ENCODE measurements at places on chromosomes 4 and X.
A peak's percentile ranks its signal among the peaks of the same experiment; 100 is the strongest.

DNA sequence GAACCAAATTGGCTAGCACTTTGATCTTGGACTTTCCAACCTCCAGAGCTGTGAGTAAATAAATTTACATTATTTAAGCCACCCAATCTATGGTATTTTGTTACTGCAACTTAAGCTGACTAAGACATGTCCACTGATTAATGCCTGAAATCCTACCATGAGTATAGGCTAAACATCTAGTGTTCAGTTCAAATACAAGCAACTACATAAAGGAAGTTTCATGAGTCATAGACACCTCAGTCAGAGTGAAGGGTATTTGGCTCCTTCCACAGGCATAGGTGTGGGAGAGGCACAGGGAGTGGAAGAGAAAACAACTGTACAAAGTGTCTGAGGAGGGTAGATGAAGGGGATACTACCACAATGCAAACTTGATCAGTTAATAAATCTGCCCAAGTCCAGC is 35.5 kb upstream of the PCDH19 start:
- no peak for DNase-seq

GRCh38 chr4:56414135-56414670 is 21.2 kb downstream of the PPAT start:
- no peak for DNase-seq

DNA sequence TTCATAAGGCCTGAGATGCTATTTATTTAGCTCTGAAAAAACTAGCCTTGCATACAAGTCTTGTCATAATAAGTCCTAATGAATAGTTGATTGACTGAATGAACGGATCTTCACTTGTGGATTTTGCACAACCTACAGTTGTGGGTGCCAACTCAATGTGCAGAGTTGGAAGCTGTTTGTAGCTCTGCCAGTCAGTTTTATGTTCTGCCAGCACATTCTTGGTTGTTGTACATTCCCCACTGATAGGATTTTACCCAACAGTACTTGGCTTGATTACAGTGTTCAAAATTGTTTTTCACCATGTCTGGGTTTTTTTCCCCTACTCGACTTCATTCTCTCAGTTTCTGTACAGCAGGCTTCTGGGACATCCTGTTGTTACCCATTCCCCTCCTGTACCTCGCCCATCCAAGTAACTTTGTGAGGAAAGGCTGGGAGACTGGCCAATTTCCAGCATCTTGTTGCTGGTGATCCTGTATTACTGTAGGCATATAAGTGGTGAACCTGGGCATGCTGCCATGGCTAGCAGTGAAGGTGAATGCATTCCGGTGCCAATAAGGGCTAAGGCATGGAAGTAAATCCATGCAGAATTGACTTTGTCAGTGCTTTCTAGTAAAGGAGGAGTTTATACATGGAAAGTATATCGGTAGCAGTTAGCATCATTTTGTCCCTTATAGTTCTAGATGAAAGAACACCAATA is 22.8 kb downstream of the IL1RAPL1 start:
- DNase-seq: no peak

GRCh38 chrX:3712870-3713224 is 602 bp downstream of the PRKX start:
- no peak for DNase-seq

GRCh38 chr4:81353861-81354260 is 117.8 kb downstream of the RASGEF1B start:
- no peak for DNase-seq

- no peak for DNase-seq
Measured at GRCh38 chr4:173073939-173074500, 94.6 kb upstream of the GALNT7 start.

GRCh38 chrX:131306601-131307000 is 17.5 kb upstream of the IGSF1 start:
- DNase-seq: no peak

DNA sequence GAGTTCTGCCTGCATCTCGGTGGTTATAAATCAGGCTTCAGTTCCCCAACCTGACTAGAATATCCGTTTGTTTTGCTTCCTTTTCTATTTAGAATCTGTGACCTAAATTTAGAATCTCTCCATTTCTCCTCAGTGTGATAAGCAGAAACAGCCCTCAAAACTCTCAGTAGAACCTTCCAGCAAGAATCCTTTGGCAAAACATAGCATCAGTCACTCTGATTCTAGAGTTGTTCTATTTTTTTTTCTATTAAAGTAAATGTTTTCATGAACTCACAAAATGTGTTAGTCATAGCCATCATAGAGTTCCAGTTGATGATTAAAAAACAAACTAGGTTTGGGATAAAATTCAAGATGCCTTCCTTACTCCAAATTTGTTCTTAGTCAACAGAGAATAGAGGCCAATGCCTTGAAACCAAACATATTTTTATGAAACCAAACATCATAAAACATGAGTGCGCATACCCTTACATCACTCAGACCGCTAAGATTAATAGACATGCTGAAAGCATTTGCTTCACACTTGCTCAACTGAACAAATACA is 13.2 kb upstream of the C1QTNF7 start:
- DNase-seq: no peak

GRCh38 chr4:41683326-41683725 is 65.2 kb downstream of the PHOX2B start:
- DNase-seq: no peak

DNA sequence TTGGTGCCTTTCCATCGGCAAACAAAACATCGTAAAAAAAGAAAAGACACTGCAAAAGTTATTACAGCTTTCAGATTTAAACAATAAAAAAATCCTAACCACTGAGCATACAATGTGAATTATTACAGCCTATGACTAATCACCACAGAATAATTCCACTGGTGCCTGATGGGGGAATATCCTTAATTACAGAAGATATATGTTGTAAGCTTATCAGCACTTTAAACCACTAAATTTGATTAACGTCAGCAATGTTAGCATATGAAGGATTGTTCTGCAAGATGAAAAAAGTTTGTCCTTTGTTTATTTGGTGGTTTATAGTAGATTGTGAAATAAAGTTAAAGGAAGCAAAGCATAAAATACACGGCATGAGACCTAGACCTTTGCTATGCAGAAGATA is 210.2 kb upstream of the ADAMTS3 start:
- DNase-seq: no peak

DNA sequence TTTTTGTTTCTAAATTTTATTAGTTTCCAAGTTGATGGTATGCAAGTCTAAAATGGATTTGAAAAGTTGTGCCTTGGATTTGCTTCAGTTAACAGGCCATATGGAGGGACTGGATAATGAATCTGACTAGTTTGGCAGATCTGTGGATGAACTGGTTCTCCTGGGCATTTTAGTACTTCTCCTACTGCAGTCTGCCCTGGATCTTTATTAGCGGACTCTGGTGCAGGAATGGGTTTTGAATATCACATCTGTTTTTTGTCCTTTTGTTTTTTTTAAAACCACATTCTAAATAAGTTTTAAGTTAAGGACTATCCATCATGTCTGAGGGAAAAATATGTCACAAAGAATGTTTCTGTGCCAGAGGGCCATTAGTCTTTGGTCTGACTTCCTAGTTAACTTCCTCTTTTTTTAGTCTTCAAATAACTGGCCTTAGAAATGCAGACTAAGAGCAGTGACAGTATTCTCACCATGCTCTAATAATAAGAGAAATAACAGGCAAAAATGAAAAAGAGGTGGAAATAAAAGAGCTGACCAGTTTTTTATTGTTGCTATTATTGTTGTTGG is 13.9 kb upstream of the DCK start:
- DNase-seq: no peak

DNA sequence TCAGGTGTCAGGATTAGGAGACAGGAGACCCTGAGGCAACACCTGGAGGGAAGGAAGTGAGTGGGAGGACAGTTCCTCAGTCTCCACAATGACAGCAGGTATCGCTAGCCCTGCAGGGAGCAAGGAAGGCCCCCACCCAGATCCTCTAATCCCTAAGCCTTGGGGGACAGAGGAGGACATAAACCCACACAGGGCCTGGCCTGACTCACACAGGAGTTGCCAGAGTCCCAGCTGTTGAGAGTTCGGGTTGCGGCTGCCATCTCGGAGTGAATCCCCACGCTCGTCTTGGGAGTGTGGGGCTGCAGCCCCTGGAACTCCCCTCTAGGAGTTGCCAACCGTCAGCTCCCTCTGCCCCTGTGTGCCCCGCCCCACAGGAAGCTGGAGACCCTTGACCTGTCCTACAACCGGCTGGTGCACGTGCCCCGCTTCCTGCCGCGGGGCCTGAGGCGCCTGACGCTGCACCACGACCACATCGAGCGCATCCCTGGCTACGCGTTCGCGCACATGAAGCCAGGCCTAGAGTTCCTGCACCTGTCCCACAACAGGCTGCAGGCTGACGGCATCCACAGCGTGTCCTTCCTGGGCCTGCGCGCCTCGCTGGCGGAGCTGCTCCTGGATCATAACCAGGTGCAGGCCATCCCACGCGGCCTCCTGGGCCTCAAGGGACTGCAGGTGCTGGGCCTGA is 9.2 kb upstream of the BGN start:
- no peak for DNase-seq

DNA sequence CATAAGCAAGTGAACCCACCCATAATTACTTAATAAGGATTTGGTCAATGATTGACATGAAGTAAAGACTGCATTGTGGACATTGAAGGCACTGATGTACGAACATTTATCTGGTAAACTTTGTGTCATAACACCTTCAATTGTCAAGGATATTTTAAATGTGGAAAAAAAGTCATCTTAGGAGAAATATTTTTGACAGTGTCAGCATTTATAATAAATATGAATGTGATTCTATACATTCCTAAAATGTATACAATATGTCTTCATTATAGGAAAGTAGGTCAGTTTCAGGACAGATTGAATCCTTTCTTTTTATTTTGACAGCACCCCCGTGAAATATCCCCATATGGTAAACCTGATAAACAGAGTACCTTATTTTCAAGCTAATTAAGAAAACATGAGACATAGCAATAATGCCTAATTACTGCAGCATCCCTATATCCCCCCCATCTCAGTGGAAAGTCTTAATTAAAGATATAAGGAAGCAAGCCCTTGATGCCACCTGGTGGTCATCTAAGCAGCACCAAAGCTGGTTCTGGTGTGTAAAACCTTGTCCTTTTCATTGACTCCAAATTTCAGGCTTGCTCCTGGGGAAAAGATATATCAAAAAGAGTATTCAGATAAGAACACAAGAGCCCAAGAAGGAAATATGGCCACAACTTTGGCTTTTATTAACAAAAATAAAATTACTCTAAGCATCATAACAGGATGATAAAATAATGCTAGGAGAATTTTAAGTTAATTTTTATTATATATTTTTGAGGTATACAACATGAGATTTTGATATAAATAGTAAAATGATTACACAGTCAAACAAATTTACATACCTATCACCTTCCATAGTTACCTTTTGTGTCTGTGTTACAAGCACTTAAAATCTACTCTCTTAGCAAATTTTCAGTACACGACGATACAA is 379.7 kb downstream of the TLL1 start:
- DNase-seq: no peak

GRCh38 chrX:72348247-72348979 is 42.7 kb upstream of the CITED1 start:
- no peak for DNase-seq

- no peak for DNase-seq
Measured at GRCh38 chrX:21700275-21700674, 42.1 kb upstream of the KLHL34 start.

DNA sequence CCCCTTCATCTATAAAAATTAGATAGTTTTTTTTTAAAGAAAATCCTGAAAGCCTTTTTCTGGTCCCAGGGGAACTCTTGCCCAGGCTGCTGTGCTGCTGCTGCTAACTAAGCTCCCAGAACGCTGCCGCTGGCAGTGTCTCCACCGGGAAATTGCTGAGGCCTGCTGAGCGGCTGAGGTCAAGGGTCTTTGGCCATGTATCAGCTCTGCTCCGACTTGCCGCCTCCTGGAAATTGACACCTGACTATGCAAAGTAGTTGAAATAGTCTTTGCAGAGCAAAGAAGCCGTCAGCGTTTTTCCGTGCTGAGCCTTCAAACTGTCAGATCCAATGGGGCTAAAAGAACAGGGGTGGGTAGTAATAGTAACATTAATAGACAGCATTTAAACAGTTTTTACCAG is 839 bp downstream of the QDPR start:
- no peak for DNase-seq

- DNase-seq: peak; percentile 28
Measured at GRCh38 chrX:139930916-139931645, 1.8 kb downstream of the ATP11C start.

- no peak for DNase-seq
Measured at GRCh38 chrX:8815460-8816065, 14.4 kb upstream of the FAM9A start.

GRCh38 chrX:13903405-13903804 is 86.5 kb upstream of the GPM6B start:
- DNase-seq: no peak

DNA sequence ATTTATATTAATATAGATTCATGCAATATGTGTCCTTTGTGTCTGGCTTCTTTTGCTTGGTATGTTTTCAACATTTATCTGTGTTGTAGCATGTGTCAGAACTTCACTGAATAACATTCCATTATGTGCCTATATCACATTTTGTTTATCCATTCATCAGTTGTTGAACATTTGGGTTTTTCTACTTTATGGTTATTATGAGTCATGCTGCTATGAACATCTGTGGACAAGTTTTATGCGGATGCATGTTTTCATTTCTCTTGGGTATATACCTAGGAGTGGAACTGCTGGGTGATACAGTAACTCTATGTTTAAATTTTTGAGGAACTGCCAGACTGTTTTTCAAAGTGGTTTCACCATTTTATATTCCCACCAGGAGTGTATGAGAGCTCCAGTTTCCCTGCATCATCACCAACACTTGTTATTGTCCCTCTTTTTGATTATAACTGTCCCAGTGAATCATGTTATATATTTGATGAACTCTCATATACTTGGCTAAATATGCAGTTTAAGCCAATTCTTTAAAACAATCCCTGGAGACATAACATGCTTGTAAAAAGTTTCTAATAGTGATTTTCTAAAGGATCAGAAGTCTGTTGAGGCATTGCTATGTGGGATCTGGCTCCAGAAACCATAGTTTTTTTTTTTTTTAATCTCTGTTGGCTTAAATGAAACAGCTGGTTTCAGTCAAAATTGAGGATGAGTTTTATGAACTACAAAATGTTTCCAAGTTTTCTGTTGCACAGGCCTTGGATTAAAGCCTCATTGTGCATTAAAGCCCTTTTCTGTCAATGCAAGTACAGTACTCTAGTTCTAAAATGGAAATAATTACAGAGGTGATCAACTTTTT is 21.6 kb upstream of the REPS2 start:
- DNase-seq: no peak

GRCh38 chr4:5127556-5127955 is 76.3 kb downstream of the STK32B start:
- DNase-seq: no peak

Measured in CD8-positive, alpha-beta memory T cell (primary cell).